Nasal cavity respiratory epithelium epithelial cell of viscerocranial mucosa (primary cell): ENCODE measurements at places on chromosomes 11 and 22. TPM values are rescaled to one million over a fixed set of nuclear protein-coding genes. Genes with fewer than 3 reads are reported as not detected.

TUBA8 gene
- under 0.01 and 0.21 TPM in 2 replicates for total RNA-seq

ATP6V1E1 gene
- total RNA-seq: 192 and 269 TPM in 2 replicates

FAM111B gene
- under 0.01 and 0.07 TPM in 2 replicates for total RNA-seq

LIPT2 gene
- total RNA-seq: 1.7 and 1.9 TPM in 2 replicates

KCNA4 gene
- not detected in 2 replicates for total RNA-seq
